ENCODE measurements at places on chromosomes 4 and X.
A peak's percentile ranks its signal among the peaks of the same experiment; 100 is the strongest.

- DNase-seq: no peak
Observed at GRCh38 chr4:12691168-12691567, 793.0 kb downstream of the RAB28 start.

DNA sequence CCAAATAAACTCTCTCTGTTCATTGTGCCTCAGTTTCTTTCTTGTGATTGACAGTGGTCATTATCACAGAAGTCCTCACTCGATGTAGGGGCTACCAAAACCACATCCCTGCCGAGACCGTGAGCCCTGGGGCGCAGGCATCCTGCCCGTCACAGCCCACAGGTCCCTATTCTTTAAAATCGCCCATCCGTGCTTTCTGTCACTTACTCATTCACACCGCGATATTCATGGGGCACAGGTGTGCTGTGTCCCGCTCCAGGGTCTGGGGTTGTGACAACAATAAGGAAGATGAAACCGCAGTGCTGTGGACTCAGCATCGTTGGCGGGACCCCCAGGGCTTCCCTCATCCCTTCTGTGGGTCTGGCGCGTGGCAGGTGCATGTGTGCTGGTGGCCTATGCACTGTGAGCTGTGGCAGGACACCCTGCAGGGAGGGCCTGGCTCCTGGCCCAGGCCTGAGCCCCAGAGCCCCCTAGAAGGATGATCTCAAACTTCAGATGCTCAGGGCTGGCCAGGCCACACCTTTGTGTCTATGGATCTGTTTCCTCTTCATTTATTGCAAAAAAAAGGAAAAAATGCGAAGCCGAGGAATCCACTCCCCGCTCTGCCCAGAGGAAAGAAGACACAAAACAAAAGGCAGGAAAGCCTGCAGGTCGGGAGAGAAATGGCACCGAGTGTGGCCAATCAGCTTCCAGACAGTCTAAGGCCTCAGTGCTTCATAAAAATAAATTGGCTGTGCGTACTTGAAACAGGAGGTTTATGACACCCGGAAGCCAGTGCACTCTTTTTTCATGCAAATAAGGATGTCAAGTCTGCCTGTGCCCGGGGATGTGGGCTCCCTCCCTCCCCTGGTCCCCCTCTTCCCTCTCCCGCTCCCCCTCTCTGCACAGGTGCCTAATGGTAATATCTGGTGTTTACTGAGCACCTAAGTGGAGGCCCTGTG lies 109.5 kb upstream of the ADRA2C start:
- DNase-seq: no peak

DNA sequence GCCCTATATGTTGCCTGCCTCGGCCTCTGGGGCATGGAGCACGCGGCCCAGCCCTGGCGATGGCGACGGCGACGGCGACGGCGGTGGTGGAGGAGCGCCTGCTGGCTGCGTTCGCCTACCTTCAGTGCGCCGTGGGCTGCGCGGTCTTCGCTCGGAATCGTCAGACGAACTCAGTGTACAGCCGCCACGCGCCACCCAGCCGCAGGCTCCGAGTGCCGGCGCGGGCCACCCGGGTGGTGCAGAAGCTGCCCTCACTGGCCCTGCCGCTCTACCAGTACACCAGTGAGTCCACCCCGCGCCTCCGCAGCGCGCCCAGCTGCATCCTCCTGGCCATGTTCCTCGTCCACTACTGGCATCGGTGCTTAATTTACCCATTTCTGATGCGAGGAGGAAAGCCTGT lies 83.7 kb upstream of the F9 start:
- DNase-seq: no peak

GRCh38 chr4:169025184-169025583 lies 15.1 kb upstream of the CBR4 start:
- DNase-seq: no peak

- DNase-seq: no peak
Observed at GRCh38 chr4:37450309-37450708, 205.8 kb downstream of the NWD2 start.

DNA sequence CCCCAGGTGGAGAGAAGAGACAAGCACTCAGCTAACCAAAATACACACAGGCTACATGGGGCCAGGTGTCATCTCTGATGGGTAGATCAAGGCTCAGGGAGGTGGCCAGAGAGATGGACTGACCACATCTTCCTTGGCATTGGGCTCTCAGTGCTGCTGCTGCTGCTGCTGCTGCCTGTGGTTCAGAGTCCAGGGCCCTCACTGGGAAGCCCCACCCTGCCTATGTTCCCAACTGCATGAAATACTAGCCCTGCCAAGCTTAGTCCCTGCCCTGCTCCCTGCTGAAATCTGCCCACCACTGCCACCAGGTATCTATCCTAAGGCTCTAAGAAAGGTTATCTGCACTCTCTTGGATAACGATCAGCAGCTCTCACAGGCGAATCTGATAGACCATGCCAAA lies 118.7 kb downstream of the EFHC2 start:
- no peak for DNase-seq

DNA sequence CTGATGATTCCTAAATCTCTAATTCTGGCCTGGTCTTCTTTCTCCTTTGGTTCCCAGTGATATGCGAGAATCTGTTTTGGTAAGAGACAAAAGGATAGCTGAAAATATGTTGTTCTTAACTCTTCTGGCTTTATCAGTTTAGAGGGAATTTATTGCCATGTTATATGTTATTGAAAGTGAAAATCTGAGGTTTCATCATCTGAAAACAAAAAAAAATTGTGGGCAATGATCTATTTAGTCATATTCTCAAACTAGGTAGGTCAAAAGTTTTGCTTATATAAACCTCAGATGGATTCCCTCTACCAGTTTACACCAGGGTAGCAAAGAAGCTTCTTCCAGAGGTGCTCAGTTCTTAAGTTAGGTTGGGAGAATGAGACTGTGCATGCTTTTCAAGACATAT lies 103.6 kb downstream of the ITM2A start:
- DNase-seq: no peak

DNA sequence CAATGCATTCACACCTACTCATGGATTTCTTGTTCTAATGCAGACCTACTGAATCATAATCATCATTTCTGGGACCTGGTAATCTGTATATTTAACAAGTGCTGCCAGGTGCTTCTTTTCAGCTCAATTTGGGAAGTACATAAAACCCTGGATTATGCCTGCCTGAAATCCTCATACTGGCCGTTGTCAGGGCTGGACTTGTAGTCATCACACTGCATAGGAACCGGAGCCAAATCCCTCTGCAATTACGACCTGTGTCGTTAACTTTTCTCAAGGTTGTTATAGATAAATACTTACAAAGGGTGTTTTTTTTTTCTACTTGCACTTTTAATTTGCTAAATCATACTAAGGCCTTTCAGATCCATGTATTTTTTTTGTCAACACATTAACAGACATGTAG lies 294.9 kb upstream of the PRPS2 start:
- no peak for DNase-seq

GRCh38 chr4:107570952-107571351 lies 149.1 kb downstream of the PAPSS1 start:
- DNase-seq: no peak

DNA sequence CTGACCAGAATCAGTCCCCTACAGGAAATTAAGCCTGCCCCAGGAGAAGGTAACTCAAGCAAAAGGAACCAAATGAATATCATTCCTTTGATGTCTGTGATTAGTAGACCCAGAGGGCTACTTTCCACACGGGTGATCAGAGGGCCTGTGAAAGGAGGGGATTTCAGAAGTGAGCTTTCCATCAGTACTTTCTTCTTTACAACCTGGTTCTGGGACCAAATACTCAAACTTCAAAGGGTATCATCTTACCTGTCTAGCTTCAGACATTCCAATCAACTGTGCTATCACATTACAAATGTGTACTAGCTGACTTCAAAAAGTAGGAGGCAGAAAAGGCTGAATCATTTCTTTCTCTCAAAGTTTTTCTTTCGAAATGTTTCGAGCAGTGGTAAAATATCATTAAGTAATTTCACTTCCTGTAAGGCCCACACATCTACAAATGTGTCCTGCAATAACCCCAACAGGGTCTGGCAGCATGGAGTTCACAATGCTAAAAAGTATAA lies 23.9 kb downstream of the ACSL4 start:
- no peak for DNase-seq

- no peak for DNase-seq
Observed at GRCh38 chr4:185645403-185645802, 110.1 kb upstream of the PDLIM3 start.

- peak; percentile 36 for DNase-seq
Observed at GRCh38 chr4:77959566-77960338, 97.1 kb downstream of the MRPL1 start.

DNA sequence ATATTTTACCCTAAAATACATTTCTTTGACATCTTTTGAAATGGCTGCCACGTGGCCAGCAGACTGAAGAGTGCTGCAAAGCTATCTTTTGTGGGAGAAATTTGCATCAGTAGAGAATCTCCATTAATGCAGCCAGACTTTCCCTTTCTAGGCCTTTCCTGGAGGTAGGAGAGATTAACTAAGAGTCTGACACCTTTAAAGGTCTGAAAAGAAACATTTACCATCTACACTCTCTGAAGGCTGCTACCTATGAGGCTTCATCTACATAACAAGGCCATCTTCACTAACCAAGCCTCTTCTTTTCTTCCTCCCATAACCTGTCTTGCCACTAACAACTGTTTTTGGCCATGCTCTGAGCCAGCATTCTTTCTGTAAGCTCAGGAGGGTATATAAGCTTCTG lies 17.8 kb upstream of the SPRY1 start:
- DNase-seq: no peak

DNA sequence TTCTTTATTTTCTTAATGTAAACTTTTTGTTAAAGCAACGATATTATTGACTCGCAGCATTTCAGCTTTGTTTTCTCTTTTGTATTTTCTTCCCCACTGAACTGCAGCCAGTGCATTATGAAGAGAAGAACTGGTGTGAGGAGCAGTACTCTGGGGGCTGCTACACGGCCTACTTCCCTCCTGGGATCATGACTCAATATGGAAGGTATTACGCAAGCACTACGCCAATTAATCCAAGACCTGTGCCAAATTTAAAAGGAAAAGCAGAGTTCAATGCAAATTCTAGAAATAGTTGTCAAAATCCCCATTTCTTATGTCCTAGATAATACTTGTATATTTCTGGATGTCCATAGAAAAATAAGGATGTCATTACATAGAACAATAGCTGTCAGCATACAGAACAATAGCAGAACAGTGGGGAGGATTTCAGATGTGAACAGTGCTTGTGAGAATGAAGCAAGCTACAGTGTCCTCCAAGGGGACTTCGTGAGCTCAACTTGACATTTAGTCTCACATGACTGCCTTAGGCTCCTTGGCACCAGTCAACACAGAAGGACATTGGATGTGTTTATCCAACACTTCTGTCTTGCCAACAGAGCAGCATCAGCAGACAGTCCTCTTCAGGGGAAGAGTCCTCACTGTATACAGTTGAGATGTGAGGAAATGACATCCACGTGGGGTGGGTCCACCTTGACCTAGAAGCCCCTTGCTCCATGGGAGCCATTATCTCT lies 85.9 kb downstream of the MAOA start:
- DNase-seq: no peak

DNA sequence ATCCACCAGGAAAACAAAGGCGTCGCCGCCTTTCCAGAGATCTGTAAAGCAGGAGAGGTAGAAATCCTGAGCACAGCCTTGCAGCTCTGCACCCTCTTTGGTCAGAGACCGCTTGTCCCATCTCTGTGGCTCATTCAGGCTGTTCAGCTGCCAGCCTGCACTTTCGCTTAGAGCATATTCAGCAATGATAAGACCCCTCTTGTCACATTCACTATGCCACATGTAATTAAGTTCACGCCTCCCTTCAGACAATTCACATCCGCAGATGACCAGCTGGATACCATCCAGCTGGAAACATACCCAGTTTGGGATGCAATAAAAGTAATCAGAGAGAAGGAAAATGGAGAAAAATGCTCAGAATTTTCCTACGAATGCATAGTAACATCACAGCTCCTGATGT lies 335.4 kb downstream of the UNC5C start:
- no peak for DNase-seq

GRCh38 chrX:50003467-50003866 lies 81.1 kb downstream of the CLCN5 start:
- no peak for DNase-seq

- DNase-seq: no peak
Observed at GRCh38 chr4:8267077-8267476, 2.5 kb upstream of the HTRA3 start.

DNA sequence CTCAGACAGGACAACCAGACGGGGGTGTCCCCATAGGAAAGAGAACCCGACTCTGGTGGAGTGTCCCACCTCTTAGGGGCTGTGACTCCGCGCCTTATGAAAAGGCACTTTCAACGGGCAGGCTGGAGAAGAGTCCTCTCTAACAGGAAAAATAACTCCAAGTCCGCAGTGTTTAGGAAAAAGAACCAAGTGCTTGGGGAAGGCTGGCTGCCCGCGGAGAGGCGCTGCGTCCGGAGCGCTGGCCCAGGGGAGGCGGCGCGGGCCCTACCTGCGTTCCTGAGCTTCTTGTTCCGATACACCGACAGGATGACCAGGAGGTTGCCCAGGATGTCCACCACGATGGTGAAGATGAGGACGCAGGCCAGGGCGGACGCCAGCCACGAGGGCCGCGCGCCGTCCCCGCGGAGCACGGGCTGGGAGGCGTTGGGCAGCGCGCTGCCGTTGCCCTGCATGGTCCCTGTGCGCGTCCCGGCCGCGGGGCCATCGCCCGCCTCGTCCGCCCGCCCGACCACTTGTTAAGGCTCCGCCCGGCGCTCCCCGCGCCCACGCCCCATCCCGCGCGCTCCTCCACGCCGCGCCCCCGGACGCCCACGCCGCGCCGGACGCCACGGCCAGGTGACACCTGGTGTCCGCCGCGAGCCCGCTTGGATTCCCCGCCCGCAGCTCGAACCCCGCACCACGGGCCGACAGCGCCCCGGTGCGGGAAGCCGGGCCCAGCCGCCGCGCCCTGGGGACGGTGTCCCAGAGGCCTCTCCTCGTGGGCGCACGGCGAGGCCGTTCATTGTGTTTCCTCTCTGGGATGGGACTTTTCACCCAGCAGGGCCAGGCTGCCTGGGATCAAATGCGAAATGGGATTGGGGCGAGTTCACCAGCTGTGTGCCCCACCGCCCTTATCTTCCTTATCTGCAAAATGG lies at the start of gene MTNR1A:
Gene MTNR1A, minus strand, starts transcription at position 654 of the 914 bp plus-strand sequence. Its CDS starts 202 bp downstream, at position 452.
- DNase-seq: peak; percentile 25

DNA sequence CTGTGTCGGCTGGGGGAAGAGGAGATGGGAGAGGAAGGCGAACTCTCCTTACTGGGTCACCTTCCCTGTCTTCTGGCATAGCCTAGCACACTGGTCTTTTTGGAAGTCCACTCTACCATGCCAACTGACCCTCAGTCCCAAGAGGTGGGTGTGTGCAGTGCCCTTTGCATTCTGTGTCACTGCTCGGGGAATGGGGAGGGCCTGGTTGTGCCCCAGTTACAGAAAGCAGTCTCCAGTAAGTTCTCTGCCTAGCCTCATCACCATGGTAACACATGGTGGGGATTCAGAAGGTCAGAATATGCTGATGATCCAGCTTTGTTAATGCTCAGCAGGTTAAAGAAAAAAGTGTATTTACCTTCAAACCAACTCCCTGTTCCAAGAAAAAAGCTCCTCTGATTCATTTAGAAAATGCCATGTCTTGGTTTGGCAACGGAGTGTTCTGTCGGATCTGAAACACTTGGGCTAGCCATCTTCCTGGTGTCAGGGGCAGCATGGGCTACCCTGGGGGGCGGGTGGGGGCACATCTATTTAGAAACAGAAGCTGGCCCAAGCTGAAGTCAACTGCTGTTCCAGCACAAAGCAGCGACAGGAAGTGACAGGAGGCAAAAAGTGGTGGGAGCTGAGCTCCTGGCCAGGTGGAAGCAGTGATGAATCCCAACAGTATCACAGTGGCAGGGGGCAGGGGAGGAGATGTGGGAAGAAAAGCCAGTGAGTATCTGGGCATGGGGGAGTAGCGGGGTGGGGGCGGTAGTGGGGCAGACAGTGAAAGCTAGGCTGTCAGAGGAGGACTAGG lies 37.0 kb downstream of the NSG1 start:
- no peak for DNase-seq

GRCh38 chr4:166293556-166293955 lies 420.5 kb downstream of the TLL1 start:
- DNase-seq: no peak

GRCh38 chrX:129739578-129739977 lies 799 bp downstream of the XPNPEP2 start:
- DNase-seq: no peak
